ENCODE measurements at places on chromosomes 3 and 15.
A peak's percentile ranks its signal among the peaks of the same experiment; 100 is the strongest.

DNA sequence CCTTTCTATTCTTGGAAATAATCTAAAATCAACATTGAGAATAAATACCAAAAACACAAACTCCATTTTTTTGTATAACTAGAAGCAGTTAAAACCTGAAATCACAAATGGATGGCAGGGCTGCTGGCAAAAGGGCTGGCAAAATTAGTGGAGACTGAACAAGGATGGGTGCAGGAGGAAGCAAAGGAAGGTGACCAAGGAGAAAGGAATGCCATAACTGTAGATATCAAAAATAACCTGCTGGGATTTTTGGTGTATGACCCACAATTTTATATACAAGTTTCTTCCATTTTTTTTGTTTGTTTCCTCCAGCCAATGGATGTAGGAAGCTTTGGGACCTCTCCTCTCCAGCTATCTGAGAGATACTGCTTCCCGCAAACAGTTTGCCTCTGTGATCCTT lies 12.7 kb downstream of the CFAP44 start:
- DNase-seq, result no peak

- no peak for DNase-seq
Measured at GRCh38 chr15:66657185-66658020, 44.6 kb upstream of the SMAD6 start.

DNA sequence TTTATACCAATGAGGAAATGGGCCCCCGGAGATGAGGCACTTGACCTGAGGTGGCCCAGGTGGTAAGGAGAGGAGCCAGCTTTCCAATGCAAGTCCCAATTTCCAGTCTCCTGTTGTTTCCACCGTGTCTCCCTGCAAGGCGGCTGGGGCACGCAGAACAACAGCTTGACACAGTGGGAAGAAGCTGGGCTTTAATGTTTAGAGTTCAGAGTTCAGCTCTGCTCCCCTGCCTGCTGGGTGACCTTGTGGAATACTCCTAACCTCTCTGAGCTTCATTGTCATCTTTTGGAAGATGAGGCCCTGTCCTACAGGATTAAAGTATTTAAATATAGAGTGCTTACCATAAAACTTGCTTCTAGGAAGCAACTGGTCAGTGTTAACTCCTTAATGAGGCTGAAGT lies 80.3 kb downstream of the SMAD3 start:
- DNase-seq, result no peak

GRCh38 chr3:179929091-179929529 lies 107.6 kb downstream of the PEX5L start:
- DNase-seq, result peak; percentile 40

DNA sequence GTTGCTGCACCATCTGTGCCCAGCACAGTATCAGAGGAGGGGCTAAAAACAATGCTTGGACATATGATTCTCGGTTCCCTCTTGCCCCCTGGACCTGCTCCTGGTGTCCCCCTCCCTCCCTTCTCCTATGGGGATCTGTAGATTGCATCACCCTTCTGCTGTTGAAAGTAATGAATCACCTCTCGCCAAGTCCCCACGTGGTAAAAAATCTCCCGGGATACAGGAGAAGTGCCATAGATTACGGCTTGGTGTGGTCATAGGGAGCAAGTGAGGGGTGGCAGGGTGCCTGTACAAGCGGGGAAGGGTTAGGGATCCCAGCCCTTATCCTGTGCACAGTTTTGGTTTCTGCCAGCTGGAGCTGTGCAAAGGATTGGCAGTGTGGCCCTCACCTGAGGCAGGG lies 37.7 kb downstream of the AMOTL2 start:
- DNase-seq, result no peak

DNA sequence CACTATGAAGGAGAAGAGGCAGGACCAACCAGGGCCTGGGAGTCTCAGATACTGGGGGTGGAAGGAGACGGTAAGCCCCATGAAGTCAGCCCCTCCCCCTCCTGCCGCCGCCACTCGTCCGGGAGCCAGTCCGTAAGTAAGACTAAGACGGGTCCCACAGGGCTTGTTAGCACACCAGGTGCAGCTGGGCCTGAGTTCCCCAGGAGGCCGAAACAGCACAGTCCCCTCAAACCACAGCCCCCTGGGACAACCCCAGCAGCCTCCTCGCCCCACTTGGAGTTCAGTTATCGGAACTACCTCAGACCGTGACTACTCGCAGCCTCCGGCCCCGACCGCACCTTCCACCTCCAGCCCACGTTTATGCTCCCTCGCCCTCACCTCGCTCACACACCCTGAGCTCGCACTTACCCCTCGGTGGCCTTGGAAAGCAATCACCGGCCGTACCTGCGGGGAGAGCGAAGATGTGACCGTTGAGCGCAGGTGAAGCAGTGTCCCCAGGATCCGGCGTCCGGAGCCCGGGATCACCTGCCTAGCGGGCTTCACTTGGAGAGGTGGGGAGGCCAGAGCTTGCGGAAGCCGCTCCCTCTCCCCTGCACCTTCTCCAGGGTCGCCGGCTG lies 557 bp downstream of the ELL3 start:
- DNase-seq, result peak; percentile 39

All from liver (tissue), 10 donors.